ENCODE measurements at places on chromosomes 2 and 18. TPM values are rescaled to one million over a fixed set of nuclear protein-coding genes. Genes with fewer than 3 reads are reported as not detected.
A peak's percentile ranks its signal among the peaks of the same experiment; 100 is the strongest.

Gene ABI2
- total RNA-seq, result 23.8 TPM

Gene ANO7
- total RNA-seq, result 41.4 TPM

Gene CCBE1
- total RNA-seq, result 3.1 TPM

Gene MLPH
- 87.9 TPM for total RNA-seq

Gene MBP
- total RNA-seq, result 65.8 TPM

Gene ABCG5
- total RNA-seq, result not detected

Gene RAB6C
- 0.08 TPM for total RNA-seq

Gene MRPL33
- 56.5 TPM for total RNA-seq

GRCh38 chr18:65227970-65228369 is 522.8 kb upstream of the CDH7 start:
- H3K36me3 ChIP-seq, result no peaks in the 10 kb centered on the region
- no peak for DNase-seq
- H3K27me3 ChIP-seq, result no peaks in the 10 kb centered on the region
- no peak overlapping the region for H3K4me3 ChIP-seq
- no peak overlapping the region for H3K27ac ChIP-seq

DNA sequence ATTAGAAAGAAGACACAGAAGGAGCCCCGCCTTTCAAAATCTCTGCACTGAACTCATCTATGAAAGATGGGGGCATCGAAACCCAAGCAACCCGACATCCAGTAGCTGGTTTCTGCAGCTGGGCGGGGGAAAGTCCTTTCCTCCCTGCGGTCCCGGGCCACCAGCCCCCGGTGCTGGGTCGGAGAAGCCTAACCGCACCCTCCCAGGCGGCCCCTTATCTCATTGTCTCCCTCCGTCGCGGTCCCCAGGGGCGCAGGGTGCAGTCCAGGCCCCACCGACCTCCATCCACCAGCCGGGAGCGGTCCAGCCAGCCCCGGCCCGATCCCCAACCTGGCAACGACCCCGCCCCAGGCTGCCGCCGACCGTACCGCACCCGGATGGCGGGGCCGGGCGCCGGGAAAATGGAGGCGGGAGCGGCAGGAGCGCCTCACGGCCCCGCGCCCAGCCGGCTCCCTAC is 452 bp downstream of the RAPH1 start:
- H3K36me3 ChIP-seq, result no peaks in the 10 kb centered on the region
- H3K27ac ChIP-seq, result peak overlapping the region; percentile 96
- DNase-seq, result peak; percentile 45
- peak overlapping the region; percentile 94 for H3K4me3 ChIP-seq

DNA sequence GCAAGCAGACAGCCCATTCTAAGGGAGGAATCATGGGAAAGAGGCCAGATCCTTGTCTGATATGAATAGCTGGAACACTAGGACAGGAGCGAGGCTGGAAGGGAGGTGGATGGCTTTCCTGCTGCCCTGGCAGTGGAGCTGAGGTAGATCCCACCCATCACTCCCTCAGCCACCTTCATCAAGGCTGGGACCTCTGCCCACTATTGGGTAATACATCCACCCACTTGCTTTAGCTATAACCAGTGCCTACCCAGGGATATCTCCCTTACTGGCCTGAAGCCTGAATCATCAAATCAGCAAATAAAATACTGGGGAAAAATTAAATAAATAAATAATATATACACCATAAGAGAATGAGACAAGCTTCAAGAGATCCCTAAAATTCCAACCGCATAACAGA is 183.2 kb upstream of the KYNU start:
- H3K36me3 ChIP-seq, result no peaks in the 10 kb centered on the region
- no peaks in the 10 kb centered on the region for H3K4me1 ChIP-seq
- H3K27me3 ChIP-seq, result no peaks in the 10 kb centered on the region
- no peak overlapping the region for H3K27ac ChIP-seq

DNA sequence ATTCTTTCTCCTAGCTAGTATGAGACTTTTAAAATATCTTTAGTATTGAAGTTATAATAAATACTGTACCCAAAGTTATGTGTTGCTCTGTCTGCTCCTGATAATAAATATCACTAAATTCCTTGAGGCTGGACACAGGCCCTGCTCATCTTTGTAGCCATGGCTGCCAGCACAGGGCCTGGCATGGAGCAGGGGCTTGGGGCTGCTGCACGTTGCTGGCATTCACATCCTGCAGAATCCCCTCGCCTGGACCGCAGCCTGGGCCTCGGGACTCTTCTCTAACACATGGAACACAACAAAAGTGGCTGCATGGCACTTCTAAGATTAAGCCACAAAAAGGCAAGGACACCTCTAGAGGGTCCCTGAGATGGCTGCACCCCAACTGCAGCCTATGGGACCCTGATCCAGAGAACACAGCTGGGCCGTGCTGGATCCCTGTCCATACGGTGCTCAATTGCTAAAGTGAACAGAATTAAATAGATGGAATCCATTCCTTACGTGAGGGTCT is 477.5 kb upstream of the MYT1L start:
- no peaks in the 10 kb centered on the region for H3K27me3 ChIP-seq
- H3K36me3 ChIP-seq, result no peaks in the 10 kb centered on the region

DNA sequence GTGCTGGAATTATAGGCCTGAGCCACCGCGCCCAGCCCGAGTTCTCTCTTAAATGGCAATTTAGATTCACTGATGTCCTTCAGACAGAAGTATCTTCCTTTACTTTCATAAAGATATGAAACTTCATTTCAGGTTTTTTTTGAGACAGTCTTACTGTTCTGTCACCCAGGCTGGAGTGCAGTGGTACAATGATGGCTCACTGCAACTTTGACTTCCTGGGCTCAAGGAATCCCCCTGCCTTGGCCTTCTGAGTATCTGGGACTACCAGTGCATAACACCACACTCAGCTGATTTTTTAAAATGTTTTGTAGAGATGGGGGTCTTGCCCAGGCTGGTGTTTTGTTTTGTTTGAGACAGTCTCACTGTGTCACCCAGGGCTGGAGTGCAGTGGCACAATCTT is 13.2 kb downstream of the ITGB1BP1 start:
- no peaks in the 10 kb centered on the region for H3K27me3 ChIP-seq
- DNase-seq, result no peak
- no peaks in the 10 kb centered on the region for H3K4me1 ChIP-seq
- no peak overlapping the region for H3K27ac ChIP-seq

- no peaks in the 10 kb centered on the region for H3K36me3 ChIP-seq
- H3K4me1 ChIP-seq, result no peaks in the 10 kb centered on the region
- no peak for DNase-seq
- no peaks in the 10 kb centered on the region for H3K27me3 ChIP-seq
- no peak overlapping the region for H3K27ac ChIP-seq
These were observed 5.7 kb downstream of the RAMP1 start for GRCh38 chr2:237864940-237865622.

DNA sequence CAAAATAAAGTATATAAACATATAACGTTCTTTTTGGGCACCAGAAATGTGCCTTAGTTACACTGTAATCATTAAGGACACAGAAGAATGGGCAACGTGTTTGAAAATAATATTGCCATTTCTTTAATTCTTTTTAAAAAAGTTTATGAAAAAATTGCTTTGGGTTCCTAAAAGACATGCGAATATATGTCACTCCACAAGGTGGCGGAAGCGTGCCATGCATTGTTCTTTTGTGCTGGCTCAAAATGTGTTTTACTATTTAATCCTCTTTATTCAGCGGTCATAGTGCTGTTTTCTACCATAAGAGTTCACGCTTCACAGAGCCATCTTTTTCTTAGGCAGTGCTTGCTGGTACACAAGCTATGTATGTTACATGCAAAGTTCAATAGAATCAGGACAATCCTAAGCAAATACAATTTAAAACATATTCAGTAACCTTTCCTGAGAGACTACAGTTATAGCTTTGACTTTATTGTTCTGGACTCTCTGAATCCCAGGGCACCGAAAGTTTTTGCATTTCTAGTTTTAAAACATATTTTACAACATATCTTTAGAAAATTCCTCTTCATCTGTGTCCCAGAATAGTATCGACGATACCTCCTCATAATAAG is 147.8 kb upstream of the ERBB4 start:
- H3K4me3 ChIP-seq, result no peak overlapping the region
- no peak overlapping the region for H3K27ac ChIP-seq
- H3K27me3 ChIP-seq, result no peaks in the 10 kb centered on the region

DNA sequence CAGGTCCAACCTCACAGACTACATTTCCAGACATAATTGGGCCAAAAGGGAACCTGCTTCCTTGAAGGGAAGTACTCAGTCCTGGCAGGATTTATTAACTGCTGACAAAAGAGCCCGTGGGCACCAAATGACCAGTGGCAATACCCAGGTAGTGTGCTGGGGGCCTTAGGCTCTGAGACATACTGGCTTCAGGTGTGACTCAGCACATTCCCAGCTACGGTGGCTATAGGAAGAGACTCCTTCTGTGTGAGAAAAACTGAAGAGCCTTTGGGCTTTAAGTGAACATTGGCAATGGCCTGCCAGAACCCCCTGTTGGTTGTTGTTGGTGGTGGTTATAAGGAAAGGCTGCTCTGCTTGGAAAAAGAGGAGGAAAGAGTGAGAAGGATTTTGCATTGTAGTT is 401.8 kb downstream of the KCNJ3 start:
- no peaks in the 10 kb centered on the region for H3K27me3 ChIP-seq
- H3K4me3 ChIP-seq, result no peak overlapping the region
- no peak for DNase-seq
- H3K4me1 ChIP-seq, result no peaks in the 10 kb centered on the region

GRCh38 chr2:46309052-46309953 is 12.1 kb downstream of the EPAS1 start:
- no peak overlapping the region for H3K4me3 ChIP-seq
- H3K27ac ChIP-seq, result no peak overlapping the region
- H3K27me3 ChIP-seq, result no peaks in the 10 kb centered on the region
- no peaks in the 10 kb centered on the region for H3K36me3 ChIP-seq
- DNase-seq, result no peak
- H3K4me1 ChIP-seq, result peaks cover 25% of the 10 kb centered on the region

- peak overlapping the region; percentile 6 for H3K27ac ChIP-seq
- H3K36me3 ChIP-seq, result no peaks in the 10 kb centered on the region
- no peak overlapping the region for H3K4me3 ChIP-seq
These were observed 139.9 kb upstream of the ZEB2 start for GRCh38 chr2:144659731-144660275.

DNA sequence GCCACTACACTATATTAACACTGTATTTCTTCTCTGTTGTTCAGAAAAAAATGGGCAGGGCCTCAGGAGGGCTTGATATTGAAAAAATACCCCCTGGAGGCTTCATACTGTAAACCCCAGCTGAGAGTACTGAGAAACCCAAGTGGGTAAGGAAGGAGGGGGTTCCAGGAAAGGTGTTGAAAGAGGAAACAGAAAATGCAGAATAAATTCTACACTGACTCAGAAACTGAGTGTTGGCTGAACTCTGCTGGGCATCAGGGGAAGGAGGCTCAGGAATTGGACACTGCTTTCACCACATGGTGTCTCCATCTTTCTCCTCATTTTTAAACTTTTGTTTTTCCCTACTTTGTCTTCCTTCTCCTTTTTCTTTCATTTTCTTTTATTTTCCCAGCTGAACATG is 253.7 kb downstream of the DYM start:
- no peak overlapping the region for H3K4me3 ChIP-seq
- no peaks in the 10 kb centered on the region for H3K4me1 ChIP-seq
- DNase-seq, result no peak
- no peaks in the 10 kb centered on the region for H3K36me3 ChIP-seq
- H3K27me3 ChIP-seq, result no peaks in the 10 kb centered on the region
- H3K27ac ChIP-seq, result no peak overlapping the region

- H3K27ac ChIP-seq, result peak overlapping the region; percentile 97
- no peaks in the 10 kb centered on the region for H3K27me3 ChIP-seq
- no peak for DNase-seq
- H3K4me1 ChIP-seq, result no peaks in the 10 kb centered on the region
- H3K4me3 ChIP-seq, result peak overlapping the region; percentile 53
- no peaks in the 10 kb centered on the region for H3K36me3 ChIP-seq
These were observed 29.2 kb upstream of the MSH2 start for GRCh38 chr2:47373747-47374146.

DNA sequence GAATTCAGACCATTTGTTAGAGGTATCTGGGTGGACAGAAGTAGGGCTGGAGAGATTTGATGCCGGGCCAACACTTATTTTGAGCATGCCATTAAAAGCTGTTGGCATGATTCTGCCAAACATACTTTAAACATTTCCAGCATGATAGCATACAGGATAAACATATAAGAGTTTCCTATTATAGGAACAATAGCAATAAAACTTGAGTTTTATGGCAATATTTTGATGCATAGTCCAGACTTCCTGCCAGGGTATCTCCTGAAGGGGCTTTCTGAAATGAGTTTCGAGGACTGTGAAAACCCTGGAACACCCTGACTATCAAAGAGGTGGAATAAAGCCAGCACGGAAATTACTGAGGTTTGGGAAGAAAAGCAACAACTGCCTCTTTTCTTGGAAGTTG is 1398.0 kb upstream of the NXPH2 start:
- DNase-seq, result no peak
- no peaks in the 10 kb centered on the region for H3K27me3 ChIP-seq
- no peak overlapping the region for H3K4me3 ChIP-seq
- no peaks in the 10 kb centered on the region for H3K36me3 ChIP-seq
- H3K4me1 ChIP-seq, result no peaks in the 10 kb centered on the region

DNA sequence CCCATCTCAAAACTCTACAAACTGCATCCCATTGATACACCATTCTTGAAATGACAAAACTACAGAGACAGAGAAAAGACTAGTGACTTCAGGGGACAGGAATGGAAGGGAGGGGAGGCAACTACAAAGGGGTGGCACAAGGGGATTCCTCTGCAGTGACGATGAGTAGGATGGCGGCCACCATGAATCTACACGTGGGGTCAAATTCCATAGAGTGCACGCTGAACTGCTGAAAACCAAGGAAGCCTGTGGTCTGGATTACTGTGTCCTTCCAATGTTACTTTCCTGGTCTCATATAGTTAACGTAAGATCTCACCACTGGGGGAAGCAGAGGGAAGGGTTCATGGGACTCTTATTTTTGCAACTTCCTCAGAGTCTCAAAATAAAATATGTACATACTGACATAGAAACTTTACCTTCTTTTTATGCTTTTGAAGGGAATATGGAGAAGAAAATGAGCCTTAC is 23.6 kb downstream of the COX7A2L start:
- no peaks in the 10 kb centered on the region for H3K27me3 ChIP-seq
- no peaks in the 10 kb centered on the region for H3K36me3 ChIP-seq
- no peak overlapping the region for H3K27ac ChIP-seq
- H3K4me1 ChIP-seq, result no peaks in the 10 kb centered on the region
- H3K4me3 ChIP-seq, result no peak overlapping the region

DNA sequence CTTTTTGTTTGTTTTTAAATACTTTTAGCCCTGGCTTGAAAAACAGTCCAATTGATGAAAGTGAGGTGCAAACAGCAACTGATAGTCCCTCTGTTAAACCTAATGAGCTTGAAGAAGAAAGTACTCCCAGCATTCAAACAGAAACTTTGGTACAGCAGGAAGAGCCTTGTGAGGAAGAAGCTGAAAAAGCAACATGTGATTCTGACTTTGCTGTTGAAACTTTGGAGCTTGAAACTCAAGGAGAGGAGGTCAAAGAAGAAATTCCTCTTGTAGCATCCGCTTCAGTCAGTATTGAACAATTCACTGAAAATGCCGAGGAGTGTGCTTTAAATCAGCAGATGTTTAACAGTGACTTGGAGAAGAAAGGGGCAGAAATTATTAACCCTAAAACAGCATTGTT is 30.6 kb upstream of the DYSF start:
- H3K36me3 ChIP-seq, result no peaks in the 10 kb centered on the region
- no peaks in the 10 kb centered on the region for H3K27me3 ChIP-seq
- no peak overlapping the region for H3K27ac ChIP-seq

- H3K36me3 ChIP-seq, result no peaks in the 10 kb centered on the region
- DNase-seq, result no peak
- H3K27ac ChIP-seq, result no peak overlapping the region
- no peak overlapping the region for H3K4me3 ChIP-seq
These were observed 6.7 kb downstream of the ARHGEF4 start for GRCh38 chr2:130843321-130843985.

Measured in colonic mucosa (tissue), 4 donors.